ENCODE measurements at places on chromosomes 12 and 14.

DNA sequence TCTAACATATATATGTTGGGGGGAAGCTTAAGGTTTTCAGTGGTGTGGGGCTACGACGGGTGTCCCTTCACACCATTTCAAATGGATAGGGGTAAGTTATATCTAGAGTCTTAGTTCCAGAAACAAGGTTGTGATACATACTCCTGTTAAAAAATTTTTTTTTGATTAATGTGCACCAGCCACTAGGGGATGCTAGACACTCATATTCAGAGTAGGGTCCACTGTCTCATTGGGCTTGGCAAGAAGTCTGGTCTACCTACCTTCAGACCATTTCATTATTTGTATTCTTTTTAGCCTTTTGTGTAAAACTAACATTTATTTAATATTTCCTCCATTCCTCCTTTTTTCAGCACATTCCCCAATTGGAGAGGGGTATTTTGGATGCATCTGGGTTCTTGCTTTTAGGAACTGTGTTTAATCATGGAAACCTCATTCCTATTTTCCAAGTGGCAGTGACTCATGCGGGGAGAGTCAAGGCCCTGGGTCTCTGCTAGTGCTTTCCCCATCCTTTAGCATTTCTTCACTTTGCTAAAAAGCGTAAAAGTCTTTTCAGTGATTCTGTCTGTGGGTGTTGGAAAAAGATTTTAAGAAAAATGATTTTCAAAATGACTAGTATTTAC, 33.4 kb downstream of the ANO4 start:
- no peak for DNase-seq

DNA sequence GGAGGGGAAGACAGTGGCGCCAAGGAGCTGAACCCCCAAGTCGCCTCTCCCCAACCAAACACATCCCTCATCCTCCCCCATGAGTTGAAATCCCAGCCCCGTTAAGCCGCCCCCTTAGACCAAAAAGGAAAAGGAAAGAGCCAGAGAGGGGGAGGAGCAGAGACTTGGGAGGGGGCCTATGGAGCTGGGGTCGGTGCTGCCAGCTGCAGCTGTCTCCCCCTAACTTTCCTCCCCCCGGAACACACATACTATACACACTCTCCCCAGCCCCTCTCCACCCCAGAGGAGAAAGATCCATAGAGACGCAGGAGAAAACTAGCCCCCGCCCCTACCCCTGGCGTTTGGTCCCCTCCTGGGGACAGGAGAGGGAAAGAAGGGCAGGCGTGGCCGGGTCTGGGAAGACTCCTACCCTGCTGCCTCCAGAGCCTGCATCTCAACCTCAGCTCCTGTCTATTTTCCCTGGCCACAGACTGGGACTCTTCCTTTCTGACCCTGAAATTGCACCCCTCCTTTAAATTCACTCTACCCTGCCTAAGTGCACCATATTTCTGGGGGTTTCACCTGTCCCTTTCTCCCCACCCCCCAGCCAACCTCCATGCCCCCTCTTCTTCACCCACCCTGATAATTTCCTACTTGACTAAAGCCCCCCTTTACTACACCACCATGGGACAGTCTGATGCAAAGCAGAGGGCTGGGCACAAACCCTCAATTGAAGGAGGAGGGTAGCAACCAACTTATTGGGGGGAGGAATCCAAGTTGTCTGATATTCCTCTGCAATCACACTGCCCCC, 1.7 kb upstream of the HOXC9 start:
- DNase-seq, result no peak

DNA sequence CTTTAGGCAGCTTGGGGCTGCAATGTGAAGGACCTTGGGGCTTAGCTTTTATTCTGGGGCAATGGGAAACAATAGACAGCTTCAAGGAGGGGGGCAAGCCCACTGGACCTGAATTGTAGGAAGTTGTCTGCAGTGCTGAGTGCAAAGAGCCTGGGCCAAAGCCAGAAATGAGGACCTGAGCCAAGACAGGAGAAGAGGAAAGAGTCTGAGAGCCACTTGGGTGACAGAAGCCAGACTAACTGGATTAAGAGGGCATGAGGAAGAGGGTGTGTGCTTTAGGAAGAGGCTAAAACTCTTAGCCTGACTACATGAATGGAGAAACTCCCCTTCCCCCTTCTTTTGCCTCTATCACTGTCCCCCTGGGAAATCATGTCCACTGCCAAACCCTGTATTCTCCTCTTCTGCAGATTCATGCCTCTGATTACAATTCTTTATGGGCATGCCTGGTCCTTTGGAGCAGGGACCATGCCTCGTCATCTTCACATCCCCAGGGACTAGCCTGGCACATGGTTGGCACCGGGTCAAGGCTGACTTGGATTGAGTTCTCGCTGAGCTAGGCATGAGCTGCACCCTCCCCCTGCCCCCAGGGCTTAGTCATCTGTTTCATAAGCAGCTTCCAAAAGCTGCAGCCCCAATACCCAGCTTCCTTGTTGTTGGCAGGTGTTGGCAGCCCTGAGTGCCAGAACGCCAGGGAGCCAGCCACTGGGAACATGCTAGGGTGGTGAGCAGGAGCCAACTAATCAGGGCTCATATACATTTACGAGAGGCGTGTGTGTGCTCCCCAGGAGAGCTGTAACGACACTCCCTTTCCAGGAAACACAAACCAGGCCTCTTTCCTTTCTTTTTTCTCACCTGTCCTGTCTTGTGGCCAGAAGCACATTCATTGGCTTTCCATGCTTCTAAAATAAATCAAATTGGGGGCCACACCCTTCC, 27.7 kb upstream of the JDP2 start:
- DNase-seq, result no peak

- DNase-seq, result peak; percentile 51
Observed at GRCh38 chr14:68637106-68638021, 155.5 kb downstream of the ZFP36L1 start.

DNA sequence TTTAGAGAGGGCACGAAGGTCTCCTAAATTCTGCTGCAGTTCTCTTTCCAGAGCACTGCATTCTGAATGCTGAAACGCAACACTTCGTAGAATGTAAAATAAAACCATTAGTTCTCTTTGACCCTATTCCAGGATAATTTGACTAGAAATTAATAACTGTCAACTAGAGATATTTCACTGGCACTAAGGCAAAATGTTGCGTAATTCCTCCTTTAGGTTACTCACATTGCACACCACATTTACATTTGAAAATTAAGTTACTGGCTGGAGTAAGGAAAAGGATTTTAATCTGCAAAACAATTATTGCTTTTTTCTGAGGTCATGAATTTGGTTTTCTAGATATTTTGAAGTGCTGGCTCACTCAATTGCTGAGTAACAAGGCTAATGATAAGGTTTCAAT, 58.0 kb upstream of the TRHDE start:
- DNase-seq, result no peak

DNA sequence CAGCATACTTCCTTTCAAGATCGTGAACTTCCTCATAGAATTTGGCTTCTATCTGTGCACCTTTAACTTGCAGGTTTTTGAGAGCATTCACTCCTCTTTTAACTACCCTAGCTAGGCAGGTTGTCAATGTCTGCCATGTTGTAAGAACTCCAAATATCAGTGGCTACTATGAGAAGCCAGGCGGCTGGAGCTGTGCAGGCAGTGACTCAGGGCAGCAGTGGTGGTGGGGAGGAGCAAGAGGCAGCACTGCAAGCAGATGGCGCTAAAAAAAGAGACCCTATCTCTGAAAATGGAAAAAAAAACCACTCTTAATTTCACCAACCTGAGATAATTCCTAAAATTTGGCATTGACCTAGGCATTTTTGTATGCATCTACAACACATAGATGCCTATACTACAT, 28.5 kb downstream of the YARS2 start:
- DNase-seq, result no peak

- no peak for DNase-seq
Observed at GRCh38 chr12:8562310-8562709, 21.6 kb upstream of the CLEC4E start.

DNA sequence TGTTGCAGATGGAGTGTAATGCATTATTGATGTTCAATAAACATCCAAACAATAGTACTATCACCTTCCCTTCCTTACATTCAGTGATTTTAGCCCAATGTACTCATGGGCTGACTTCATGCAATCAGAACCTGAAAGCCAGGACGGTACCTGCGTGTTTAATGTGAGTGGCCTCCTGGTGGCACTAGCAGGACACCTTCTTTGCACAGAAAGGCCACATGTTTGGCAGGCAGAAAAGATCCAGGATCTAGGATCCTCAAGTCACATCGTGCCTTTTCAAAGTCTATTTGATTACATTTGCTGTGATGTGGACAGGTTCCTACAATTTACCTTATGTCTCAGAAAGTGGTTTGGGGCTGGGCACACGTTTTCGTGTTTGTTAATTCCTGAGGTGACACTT, 82.9 kb downstream of the NEDD1 start:
- DNase-seq, result no peak

DNA sequence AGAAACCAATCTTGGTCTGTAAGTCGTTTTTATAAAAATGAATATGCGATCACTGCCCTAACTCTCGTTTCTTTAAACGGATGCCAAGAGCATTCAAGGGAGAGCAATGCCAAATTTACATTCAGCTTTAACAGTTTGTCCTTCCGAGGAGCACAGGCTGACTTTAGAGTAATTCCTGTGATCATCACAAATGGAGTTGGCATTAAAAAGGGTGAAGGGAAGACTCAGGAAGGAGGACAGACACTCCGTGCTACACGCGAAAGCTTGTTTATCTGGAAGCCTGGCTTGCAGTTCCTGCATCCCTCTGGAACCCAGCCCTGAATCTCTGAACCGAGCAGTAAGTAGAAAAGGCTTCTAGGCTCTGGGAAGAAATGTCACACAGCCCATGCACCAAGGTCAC, 78.4 kb downstream of the PAPOLA start:
- DNase-seq, result no peak

- no peak for DNase-seq
Observed at GRCh38 chr14:22753586-22753985, 12.9 kb upstream of the OXA1L start.

DNA sequence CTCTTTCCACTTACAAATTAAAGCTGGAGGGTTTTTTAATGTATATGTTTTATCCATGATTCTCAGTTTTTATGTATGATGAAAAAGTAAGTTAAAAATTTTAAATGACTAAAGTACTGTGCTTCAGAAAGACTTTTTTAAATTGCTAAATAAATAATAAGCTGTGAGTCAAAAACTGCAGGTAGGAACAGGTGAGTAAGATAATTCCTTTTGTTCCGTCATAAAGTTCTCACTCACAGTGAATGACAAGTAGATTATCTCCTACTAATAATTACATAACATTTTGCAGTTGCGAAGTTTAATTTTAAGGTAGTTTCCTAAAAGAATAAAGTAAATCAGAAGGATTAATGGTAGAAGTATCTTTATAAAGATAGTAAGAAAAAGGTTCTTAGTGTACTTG, 78.0 kb downstream of the PRKCH start:
- no peak for DNase-seq

GRCh38 chr14:35147711-35148110, 25.4 kb downstream of the PRORP start:
- no peak for DNase-seq

DNA sequence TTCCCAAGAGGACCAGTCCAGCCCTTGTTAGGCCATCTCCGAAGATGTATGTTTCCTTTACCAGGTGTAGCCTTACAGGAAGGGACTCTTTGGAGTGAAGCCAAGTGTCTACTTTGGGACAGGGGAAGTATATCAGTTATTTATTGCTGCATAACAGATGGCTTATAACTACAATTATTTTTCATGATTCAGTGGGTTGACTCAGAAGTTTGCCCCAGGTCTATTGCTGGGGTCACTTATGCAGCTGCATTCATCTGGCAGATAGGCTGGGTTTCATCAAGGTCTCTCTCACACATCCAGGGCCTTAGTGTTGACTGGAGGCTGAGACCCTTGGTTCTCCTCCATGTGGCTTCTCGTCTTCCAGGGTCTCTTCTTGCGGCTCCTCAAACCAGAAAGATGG, 170.1 kb downstream of the NRXN3 start:
- no peak for DNase-seq

- DNase-seq, result no peak
Observed at GRCh38 chr12:65430006-65430405, 151.5 kb downstream of the MSRB3 start.

- no peak for DNase-seq
Observed at GRCh38 chr12:108720757-108721514, 10.4 kb downstream of the CORO1C start.

DNA sequence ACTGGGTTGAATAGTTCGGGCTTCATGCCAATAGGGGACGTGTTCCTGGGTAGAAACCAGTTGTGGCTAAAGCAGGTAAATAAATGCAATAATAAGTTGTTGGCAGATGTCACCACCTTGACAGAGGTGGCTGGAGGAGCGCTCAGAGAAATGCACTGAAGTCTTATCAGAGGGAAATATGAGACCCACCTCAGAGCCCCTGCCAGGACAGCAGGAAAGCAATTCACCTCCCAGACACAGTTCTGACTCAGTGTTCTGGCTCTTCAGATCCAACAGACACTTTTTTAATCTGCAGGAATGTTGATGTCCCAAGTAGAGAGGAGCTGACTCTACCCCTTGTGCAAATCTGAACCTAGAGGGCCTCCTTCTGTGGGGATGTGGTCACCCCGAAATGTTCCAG, 687.1 kb upstream of the FBXO33 start:
- no peak for DNase-seq

- DNase-seq, result no peak
Observed at GRCh38 chr14:22070119-22070982, 396.7 kb upstream of the OR4E1 start.

DNA sequence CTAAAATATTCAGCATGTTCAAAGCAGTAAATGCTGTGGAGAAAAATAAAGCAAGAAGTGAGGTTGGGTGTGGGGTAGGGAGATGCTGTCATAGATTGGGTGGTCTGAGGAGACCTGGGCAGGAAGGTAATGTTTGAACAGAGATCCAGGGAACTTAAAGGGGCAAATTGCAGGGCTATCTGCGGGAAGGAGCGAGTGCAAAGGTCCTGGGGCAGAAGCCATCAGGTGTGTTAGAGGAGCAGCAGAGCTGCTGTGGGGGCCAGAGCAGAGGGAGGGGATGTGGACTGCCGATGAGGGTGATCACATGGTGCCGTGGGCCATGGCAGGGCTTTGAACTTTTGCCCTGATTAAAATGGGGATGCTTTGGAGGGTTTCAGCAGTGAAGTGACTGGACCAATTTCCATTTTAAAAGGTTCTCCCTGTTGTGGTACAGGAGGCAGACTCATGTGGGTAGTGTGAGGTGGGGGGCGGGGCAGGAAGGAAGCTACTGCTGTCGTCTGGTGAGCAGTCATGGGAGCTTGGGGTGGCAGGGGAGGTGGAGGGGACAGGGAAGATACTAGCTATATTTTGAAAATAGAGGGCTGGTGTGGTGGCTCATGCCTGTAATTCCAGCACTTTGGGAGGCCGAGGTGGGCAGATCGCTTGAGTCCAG, 145.0 kb downstream of the AACS start:
- DNase-seq, result no peak
